ENCODE measurements at places on chromosomes 5 and 9.

- no peak for DNase-seq
These were observed 45.9 kb downstream of the ANXA2R start for GRCh38 chr5:42994246-42994554.

DNA sequence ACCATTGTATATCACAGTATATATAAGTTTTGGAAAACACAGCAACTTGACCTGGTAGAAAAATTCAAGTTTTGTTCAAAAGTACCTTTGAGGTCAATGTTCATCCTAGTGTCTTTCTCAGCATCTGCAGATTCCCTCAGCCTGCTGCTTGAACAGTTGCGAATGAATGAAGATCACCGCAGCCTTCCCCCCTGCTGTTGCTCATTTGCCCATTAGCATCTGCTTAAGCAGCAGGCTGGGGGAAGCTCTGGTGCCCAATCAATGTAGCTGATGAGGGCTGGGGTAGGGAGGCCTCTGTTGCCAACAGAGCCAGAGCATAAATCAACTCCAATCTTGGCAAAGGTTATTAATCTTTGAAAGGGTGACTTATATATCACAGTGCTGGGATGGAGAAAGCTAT is 586.5 kb upstream of the PTPRD start:
- DNase-seq: no peak

DNA sequence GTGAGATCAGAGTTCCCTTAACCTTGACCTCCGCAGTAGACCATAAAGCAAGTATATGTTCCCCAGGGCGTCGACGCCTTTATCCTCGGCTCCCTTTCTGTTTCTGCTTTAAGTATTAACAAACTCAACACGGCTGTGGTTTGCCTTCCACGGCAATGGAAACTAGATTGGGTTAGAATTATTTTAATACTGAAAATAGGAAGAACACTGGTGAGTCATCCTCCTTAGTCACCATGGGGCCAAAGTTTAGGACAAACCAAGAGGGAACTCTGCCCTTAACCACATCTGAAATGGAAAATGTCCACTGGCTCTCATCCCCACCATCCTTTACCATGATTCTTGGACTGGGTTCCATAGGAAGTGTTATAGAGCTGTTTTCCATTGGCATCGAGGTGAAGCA is 386.1 kb downstream of the ACTL7B start:
- DNase-seq: no peak

- DNase-seq: no peak
These were observed 50.7 kb downstream of the ICE1 start for GRCh38 chr5:5473226-5473625.

DNA sequence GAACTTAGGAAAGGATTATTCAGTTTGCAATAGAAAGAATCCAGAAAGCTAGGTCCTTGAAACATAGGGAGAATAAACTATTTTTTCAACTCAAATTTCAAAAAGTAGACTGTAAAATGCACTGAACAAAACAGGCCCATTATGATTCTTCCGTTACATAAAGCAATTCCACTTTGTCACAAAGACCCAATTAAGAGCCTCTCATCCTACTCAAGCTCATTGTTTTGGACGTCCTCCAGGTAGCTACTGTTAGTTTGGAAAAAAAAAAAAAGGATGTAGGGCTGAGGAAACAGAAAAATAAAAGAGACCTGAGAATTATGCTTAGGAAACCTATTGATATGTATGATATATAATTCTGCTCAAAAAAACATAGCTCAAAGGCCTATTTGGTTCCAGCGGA is 74.0 kb downstream of the DIRAS2 start:
- no peak for DNase-seq

GRCh38 chr5:91464886-91465646 is 81.9 kb upstream of the ARRDC3 start:
- no peak for DNase-seq

GRCh38 chr5:93022796-93023447 is 558.1 kb downstream of the NR2F1-AS1 start:
- no peak for DNase-seq

- no peak for DNase-seq
These were observed 179.0 kb upstream of the ADRA1B start for GRCh38 chr5:159737263-159737662.

GRCh38 chr5:11955331-11955730 is 51.1 kb upstream of the CTNND2 start:
- no peak for DNase-seq

GRCh38 chr5:36462295-36463021 is 143.9 kb upstream of the SLC1A3 start:
- no peak for DNase-seq

GRCh38 chr5:133338504-133339355 is 273.6 kb downstream of the FSTL4 start:
- DNase-seq: no peak

DNA sequence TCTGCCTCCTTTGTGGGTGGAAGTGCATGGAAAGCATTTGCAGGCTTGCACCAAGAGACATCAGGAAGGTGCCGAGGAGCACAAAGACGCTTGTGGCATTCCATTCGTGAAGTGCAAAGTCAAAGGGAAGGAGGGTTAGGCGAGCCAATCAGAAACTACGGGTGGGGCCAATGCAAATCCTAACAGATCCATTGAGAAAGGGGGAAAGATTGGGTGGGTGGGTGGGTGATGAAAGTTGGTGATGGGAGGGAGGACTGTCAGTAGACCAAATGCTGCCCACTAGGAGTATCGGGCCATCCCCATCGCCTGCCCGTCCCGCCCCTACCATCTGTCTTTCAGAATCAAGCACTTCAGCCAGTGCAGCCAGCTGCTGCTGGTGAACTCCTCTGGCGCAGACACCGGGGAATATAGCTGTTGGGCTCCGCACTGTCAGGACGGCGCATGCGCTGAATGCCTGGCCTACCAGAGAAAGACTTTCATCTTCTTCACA is 17.1 kb upstream of the ANXA6 start:
- DNase-seq: peak; percentile 46

- no peak for DNase-seq
These were observed 581.9 kb upstream of the BRINP1 start for GRCh38 chr9:119951090-119951489.

DNA sequence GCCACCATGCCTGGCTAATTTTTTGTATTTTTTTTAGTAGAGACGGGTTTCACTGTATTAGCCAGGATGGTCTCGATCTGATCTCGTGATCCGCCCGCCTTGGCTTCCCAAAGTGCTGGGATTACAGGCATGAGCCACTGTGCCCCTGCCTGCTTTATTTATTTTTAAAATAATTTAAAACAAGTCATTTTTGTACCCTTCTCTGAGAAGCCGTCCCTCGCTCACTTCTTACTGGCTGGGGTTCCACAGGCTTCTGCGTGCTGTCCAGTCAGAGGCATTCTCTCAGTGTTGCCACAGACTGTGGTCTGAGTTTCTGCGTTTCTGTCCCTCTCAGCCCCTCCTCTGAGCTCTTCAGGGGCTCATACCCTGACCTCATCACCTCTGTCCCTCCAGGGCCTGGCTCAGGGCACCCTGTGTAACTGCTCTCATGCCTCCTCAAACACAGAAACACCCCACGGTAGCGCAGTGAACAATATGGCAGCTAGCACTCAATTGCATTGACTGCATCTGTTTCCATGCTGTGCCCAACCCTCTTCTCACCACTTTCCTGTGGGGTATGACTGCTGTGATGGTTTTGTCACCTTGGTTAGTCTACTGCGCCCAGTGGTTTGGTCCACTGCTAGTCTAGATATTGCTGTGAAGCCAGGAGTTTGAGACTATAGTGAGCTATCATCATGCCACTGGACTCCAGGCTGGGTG is 44.3 kb upstream of the SH3PXD2B start:
- DNase-seq: peak; percentile 32

- DNase-seq: no peak
These were observed 8.0 kb upstream of the PCA3 start for GRCh38 chr9:76756268-76756640.

DNA sequence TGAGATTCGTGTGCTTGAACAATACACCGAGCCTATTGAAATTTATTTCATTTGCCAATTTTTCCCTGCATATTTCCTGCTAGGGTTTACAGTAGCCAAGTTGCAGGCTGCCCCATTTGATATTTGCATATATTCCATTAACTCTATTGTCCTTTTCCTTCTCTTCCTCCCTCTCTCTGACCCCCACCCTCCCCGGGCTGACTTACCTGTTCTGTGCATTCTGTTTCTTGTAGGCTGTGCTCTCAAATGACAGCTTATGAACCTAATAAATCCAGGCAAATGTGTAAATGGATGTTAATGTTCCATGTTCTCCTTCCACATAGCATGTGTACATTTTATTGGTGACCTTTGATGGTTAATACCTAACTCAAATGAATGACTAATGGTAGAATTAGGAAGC is 1169.2 kb upstream of the WWC1 start:
- DNase-seq: no peak

DNA sequence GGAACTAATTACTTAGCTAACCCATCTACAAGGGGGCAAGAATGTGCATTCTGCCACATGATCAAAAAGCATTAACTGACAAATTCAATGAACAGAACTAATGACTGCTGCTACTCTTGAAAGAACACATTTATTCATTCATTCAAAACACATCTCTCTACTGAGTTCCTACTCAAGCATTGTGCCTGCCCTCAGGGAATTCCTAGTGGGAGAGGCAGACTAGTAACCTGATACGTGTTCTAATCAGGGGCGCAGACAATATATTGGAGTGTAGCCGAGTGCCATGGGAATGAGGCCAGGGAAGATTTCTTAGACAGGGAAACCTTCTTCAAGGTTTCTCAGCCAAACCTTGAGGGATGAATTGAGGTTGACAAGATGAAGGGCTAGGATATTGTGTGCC is 56.7 kb upstream of the PAPPA start:
- no peak for DNase-seq

- no peak for DNase-seq
These were observed 262.5 kb downstream of the DOCK8 start for GRCh38 chr9:477193-477592.

DNA sequence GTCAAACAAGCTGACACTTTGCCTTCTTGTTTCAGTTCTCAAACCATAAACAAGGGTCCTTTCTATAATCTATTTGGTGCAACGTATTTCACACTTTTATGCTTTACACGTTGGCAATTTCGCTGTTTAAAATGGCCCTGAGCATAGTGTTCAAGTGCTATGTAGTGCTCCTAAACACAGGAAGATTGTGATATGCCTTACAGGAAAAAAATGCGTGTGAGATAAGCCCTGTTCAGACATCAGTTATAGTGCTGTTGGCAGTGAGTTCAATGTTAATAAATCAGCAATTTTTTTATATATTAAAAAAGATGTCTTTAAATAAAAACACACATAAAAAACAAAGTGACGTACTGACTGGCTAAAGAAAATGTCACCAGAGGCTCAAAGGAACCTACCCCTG is 23.9 kb downstream of the CLINT1 start:
- no peak for DNase-seq

GRCh38 chr9:98479967-98480847 is 224.8 kb upstream of the TBC1D2 start:
- DNase-seq: no peak

- DNase-seq: no peak
These were observed 81.7 kb downstream of the MYO10 start for GRCh38 chr5:16854351-16854750.

DNA sequence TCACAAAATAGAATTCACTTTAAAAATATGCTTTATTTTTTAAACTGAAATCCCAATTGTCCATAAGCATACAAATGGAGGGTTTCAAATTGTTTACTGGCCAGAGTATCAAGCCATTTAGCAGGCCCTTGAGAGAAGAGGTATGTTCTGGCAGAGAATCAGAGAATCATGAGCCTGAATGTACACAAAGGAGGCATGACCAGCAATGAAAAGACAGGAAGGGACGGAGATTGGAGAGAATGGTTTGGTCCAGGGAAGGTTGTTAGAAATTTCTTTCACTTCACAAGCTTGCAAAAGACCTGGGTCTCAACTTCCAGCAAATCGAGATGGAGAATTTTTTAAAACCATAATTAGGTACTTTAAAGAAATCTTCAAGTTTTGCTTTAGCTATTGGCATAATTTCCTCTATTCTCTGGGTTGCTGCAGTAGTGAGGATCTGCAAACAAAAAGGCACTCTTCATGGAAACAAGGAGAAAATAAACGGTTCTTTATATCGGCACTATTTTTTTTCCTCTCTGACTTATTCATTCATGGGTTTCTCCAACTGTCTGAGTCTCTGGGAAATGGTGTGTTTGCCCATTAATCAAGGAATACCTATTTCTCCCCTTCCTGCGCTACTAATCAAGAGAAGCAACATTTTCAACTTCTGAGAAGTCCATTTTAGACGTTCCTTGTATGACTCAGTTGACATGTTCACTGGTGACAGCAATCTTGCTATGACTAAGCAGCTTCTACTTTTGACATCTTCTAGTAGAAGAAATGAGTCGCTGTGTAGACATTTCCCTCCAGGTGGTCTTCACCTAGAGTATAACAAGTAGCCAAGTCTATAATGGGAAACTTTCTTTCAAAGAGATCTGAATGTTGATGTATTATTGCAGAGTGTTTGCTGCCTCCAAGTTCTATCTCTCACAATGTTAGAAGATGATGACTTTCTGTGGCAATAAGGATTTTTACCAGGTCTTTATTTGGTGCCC is 23.1 kb upstream of the ERCC6L2 start:
- no peak for DNase-seq

DNA sequence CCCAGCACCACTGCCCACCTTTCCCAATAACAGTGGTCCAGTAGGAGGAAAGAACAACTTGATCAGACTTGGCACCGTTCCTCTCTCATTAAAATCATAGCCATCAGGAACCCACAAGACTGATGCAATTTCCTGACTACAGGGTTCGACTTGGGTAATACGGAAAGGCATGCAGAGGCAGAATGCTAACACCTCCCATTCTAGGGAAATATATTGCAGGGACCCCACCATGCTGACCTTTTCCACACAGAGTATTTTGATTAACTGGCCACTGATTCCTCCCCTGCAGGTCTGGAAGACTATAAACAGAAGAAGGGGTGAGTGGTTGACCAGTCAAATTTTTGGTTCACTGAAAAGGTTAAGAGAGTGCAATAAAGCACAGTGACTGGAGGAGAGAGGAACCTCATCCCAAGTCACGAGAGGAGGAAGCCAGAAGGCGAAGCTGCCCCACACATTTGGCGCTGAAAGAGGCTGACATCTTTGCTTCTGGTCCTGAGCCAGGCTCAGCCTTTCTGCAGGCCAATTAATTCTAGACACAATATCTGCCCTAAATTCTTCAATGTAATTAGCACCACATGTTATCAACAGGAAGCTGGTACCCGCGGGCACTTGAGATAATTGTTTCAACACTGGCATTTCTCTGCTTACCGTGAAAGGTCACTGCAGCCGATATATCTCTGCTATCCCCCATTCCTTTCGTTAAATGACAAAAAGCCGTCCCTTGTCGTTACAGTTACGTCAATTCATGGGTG is 64.7 kb upstream of the SPOCK1 start:
- DNase-seq: no peak

GRCh38 chr9:6382681-6383080 is 30.3 kb upstream of the UHRF2 start:
- no peak for DNase-seq

DNA sequence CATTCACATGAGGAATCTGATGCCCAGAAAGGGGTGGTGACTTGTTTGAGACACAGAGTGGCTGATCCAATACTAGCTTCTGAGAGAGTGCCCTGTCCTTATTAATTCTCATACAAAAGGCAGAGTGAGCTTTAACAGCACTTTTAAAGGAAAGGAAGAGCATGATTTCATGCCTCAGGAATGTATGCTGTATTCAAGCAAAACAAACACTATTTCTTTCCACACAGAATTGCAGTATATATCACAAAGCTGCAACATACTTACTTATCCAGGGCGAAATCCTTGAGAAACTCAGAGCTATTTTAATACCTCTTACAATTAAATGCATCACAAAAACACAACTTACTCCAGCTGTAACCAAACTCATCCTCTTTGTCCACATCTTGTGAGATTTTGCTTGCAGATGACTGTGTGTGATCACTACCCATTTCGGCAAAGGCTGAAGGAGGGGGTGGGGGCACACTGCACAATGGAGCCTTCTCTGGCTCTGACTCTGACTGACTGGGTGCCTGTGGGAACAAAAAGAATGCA is 139.8 kb downstream of the MPDZ start:
- DNase-seq: no peak
